Stimulated activated CD4-positive, alpha-beta T cell treated with anti-CD3 and anti-CD28 coated beads, Interleukin-12 subunit alpha, Interleukin-12 subunit beta, amount 100 ng/mL, for 4 hours (primary cell): ENCODE measurements at places on chromosomes 16 and 17.

DNA sequence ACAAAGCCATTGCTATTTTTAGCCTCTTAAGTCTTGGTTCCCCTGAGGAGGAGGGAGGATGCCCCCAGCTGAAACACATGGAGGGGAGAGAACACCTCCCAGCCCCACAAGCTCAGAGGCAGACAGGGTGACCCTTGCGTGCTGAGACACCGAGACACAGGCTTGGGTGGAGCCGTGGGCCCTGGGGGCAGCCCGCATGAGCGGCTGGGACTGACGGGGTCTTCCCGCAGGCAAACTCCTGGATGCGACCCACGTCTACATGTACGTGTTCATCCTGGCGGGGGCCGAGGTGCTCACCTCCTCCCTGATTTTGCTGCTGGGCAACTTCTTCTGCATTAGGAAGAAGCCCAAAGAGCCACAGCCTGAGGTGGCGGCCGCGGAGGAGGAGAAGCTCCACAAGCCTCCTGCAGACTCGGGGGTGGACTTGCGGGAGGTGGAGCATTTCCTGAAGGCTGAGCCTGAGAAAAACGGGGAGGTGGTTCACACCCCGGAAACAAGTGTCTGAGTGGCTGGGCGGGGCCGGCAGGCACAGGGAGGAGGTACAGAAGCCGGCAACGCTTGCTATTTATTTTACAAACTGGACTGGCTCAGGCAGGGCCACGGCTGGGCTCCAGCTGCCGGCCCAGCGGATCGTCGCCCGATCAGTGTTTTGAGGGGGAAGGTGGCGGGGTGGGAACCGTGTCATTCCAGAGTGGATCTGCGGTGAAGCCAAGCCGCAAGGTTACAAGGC, 9.8 kb downstream of the SLC16A3 start:
- DNase-seq: peak; percentile 58

- DNase-seq: peak; percentile 66
Observed at GRCh38 chr16:80804056-80804525, 307 bp downstream of the CDYL2 start.

DNA sequence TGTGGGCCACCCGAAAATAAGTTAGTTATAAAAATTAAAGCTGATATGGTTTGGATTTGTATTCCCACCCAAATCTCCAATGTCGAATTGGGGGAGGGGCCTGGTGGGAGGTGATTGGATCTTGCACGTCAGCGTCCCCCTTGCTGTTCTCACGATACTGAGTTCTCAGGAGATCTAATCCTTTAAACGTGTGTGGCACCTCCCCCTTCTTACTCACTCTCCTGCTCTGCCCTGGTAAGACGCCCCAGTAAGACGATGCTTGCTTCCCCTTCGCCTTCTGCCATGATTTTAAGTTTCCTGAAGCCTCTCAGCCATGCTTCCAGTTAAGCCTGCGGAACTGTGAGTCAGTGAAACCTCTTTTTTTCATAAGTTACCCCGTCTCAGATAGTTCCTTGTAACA, 35.4 kb downstream of the SYCE1L start:
- no peak for DNase-seq

- no peak for DNase-seq
Observed at GRCh38 chr17:16463358-16464302, 28.4 kb downstream of the LRRC75A start.

GRCh38 chr16:12010388-12011251, 34.1 kb downstream of the SNX29 start:
- DNase-seq: no peak

GRCh38 chr17:19313746-19314651, 48.5 kb downstream of the B9D1 start:
- DNase-seq: no peak

DNA sequence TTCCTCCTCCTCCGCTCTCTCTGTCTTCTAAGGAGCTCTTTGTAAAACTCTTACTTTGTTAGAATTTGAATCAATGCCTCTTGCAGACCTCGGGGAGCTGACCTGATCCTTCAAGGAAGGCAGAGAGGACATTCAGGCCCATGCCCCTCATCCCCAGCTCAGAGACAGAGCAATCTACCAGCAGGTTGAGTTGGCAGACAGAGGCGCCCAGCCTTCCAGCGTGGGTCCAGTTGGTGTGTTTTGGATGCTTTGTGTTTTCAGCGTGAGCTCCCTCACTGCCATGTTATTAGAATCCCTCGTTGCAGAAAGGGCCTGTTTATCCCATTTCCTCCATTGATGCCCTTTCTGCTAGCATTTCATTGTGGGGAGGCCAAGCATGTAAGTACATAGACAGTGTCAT, 167.1 kb downstream of the CMIP start:
- no peak for DNase-seq

GRCh38 chr17:78539781-78540180, 37.4 kb downstream of the DNAH17 start:
- DNase-seq: no peak

DNA sequence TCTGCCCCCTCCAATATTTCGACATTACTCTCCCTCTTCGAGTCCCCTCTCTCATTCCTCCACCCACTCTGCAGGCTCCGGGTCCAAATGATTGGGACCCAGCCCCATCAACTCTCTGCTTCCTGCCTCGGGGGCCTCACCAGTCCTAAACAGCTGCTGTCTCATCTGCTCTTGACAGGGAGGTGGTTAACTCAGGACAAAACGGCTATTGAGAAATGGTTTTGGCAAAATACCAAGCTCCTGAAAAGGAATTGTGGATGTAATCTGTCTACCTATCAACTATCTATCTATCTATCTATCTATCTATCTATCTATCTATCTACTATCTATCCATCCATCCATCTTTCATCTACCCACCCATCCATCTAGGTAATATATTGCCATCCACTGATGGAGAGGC, 2.2 kb downstream of the CD300H start:
- DNase-seq: no peak

GRCh38 chr17:20086416-20087076, 77.4 kb downstream of the SPECC1 start:
- DNase-seq: no peak

DNA sequence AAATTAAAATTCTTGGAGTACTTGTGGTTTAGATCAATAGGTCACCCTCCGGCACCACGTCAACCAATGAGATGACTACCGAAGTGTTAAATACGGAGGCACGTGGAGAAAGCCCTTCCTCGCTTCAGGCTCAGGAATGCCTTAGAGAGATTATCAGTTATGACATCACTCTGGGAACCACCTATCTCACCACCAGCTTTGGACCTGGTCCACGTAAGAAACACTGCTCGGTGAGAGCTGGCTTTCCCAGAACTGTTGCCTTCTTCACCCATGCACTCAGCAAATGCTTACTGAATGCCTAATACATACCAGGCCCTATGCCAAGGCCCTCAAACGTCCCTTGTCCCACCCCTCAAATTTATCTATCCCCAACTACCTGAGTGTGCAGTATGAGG, 71.3 kb downstream of the SMG6 start:
- no peak for DNase-seq

- peak; percentile 47 for DNase-seq
Observed at GRCh38 chr17:61409301-61410112, 9.9 kb downstream of the TBX2 start.

DNA sequence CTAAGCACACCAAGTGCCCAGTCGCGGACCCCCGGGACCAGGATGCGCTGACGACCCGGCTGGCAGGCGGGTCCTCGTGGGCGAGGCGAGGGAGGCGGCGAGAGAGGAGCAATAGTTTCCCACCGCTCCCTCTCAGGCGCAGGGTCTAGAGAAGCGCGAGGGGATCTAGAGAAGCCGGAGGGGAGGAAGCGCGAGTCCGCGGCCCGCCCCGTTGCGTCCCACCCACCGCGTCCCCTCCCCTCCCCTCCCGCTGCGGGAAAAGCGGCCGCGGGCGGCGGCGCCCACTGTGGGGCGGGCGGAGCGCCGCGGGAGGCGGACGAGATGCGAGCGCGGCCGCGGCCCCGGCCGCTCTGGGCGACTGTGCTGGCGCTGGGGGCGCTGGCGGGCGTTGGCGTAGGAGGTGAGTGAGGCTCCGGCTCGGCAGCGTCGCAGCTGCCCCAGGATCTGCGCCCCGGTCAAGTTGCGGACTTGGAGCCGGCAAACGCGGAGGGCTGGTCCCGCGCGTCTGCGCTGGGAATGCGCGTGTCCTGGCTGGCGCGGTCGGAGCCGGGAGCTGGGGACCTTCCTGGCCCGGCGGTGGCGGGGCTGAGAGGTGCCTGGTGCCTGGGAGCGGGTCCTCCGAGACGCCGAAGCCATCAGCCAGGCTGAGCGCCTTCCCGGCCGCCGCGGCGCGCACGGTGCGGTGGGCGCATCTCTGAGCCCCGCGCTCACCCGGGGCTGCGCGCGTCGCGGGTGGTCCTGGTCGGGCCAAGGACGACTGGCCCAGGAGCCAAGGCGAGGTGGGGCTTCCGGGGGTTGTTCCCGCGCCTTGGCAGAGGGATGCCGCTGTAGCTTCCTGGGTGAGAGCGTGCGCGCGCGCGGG, at the start of gene ITGB3:
Gene ITGB3 (plus strand): TSS at position 287 of the 862 bp plus-strand sequence. CDS start 35 bp downstream, at position 322.
- DNase-seq: peak; percentile 59
